ENCODE measurements at places on chromosomes 3 and 15.

DNA sequence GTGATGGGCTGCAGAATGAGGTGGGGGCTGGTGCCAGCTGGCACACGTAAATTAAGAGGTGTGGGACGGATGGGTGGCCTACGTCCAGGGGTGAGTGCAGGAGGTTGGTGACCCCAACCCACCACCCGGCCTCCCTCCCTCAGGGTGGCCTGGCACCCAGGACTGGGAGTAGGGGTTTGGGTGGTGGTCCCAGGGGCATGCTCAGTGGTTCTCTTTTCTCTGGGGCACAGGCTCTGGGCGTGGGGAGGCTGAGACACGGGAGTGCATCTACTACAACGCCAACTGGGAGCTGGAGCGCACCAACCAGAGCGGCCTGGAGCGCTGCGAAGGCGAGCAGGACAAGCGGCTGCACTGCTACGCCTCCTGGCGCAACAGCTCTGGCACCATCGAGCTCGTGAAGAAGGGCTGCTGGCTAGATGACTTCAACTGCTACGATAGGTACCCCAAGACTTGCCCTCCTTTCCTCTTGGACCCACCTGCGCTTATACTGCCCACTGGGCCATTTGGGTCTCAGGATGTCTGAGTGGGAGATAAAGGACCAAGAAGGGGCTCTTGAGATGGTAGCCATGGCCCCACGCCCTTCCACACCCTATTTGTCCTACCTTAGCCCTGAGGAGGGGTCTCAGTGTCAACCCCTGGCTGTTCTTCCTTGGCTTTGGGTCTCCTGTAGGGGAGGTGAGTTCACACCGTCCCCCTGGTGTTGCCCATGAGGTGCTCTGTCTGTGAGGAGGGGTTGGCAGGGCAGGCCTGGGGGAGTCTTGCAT, 18.9 kb upstream of the EXOG start:
- DNase-seq: no peak

GRCh38 chr3:89098964-89099585, 8.3 kb upstream of the EPHA3 start:
- DNase-seq: peak; percentile 54

DNA sequence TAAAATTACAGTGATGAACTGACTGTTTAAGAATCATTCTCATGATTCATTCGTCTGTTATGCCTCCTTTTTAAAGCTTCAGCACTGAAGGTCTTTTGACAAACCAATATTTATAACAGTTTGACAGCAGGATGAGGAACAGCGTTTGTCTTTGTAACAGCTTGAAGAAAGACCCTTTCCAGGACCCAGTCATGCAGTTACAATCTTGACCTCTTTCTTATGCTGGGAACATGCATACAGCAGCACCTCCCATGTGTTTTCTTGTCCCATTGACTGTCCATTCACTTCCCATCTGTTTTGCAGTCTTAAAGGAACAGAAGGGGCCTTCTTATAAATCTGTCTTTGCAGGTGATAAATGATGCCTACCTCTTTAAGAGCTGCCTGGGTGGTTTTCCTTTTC, 87.2 kb downstream of the OPA1 start:
- peak; percentile 14 for DNase-seq

DNA sequence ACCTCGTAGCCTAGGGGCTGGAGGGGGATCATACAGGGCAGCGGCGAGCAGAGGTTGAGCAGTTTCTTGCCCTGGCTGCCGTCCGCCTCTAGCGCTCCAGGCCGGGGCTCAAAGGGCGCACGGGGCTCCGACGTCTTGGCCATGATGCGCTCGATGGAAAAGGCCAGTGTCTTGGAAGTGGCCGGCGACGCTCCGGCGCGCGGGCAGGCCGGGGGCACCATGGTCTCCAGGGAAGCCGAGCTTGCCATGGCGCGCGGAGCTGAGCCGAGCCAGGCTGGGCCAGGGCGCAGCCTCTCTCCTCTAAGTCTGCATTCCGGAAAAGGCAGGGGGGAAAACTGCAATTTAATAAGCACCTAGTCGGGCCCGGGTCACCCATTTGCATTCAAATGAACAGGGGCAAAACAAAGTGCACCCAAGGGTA, 719 bp downstream of the FEZF2 start:
- no peak for DNase-seq

DNA sequence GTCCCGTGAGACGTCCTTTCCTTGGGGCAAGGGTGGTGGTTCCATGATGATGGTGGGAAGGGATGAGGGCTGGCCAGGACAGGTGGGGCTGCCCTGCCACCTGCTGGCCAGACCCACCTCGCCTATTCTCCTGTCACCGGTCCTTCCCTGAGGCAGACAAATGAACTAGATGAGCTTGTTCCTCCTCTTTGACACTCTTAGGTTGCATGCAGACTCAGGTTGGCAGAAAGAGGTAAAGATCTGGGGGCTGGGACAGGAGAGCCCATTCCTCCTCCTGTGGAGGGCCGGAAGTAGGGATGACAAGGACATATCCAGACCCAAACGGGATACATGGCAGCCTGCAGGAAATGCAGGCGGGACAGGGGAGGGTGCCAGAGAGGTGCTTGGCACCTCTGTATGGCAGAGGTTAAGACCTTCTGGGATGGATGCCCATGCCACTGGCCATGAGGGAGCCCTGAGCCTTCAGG, 38.6 kb downstream of the ACSBG1 start:
- DNase-seq: no peak
